ENCODE measurements at places on chromosomes 3 and 15. TPM values are rescaled to one million over a fixed set of nuclear protein-coding genes. Genes with fewer than 3 reads are reported as not detected.

MED12L gene
- 0.48 TPM for total RNA-seq

DNAH1 gene
- total RNA-seq, result 7.5 TPM

- no peaks in the 10 kb centered on the region for H3K27me3 ChIP-seq
- H3K36me3 ChIP-seq, result no peaks in the 10 kb centered on the region
- no peak overlapping the region for H3K4me3 ChIP-seq
- no peak for DNase-seq
- H3K4me1 ChIP-seq, result no peaks in the 10 kb centered on the region
These were observed 11.0 kb downstream of the LEKR1 start for GRCh38 chr3:156837115-156837514.

DNA sequence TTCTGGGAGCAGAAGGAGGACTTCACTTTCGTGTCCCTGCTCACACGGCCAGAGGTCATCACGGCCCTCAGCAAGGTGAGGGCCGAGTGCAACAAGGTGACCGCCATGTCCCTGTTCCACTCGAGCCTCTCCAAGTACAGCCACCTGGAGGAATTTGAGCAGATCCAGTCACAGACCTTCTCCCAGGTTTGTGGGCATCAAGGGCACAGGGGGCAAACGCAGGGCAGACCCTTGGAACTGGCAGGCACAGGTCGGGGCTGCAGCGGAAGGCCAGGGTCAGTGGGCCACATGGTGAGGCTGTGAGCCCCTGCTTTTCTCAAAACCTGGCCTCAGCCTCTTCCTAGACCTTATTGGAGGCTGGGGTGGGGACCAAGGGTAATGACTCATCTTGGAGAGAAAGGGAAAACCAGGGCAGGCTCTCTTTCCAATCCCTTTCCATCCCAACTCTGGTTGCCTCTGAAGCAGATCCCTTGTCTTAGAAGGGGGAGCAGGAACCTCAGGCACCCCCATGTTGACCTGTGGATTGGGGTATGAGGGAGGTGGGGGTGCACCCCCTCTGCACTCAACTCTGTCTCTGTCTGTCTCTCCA is 29.5 kb downstream of the DNAH1 start:
- no peaks in the 10 kb centered on the region for H3K36me3 ChIP-seq
- no peak for DNase-seq
- H3K4me1 ChIP-seq, result no peaks in the 10 kb centered on the region
- H3K27ac ChIP-seq, result no peak overlapping the region

GRCh38 chr3:25023876-25024275 is 404.2 kb upstream of the RARB start:
- H3K4me3 ChIP-seq, result no peak overlapping the region
- no peak overlapping the region for H3K27ac ChIP-seq
- DNase-seq, result no peak

TMEM207 gene
- not detected for total RNA-seq

- no peak for DNase-seq
- no peaks in the 10 kb centered on the region for H3K36me3 ChIP-seq
- H3K4me3 ChIP-seq, result no peak overlapping the region
- no peaks in the 10 kb centered on the region for H3K4me1 ChIP-seq
- H3K27me3 ChIP-seq, result no peaks in the 10 kb centered on the region
- no peak overlapping the region for H3K27ac ChIP-seq
These were observed 54.9 kb downstream of the SPSB4 start for GRCh38 chr3:141105828-141106628.

Measured in breast epithelium (tissue), 4 donors.